Erythroblast (primary cell): ENCODE measurements at places on chromosomes 6 and 20.

DNA sequence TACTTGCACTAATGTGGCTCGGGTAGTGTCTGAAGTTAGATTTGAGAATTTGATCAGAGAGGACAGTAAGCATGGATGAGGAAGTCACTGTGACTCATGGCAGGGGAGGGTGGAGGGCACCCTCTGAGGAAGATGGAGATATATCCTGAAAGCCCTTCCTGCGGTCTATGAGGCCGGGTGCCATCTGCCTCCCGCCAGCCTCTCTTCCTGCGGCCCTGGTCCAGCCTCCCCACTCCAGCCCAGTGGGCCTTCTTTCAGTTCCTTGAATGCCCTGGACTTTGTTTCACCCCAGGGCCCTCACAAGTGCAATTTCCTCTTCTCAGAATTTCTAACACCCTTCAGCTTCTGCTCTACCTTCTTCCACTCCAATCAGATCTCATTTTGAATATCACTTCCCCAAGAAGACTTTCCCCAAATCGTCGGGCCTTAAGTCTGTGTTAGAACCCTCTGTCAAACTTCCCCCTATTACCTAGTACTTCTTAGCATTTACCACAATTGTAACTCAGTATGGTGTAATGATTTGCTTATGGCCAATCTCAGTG, 20.2 kb upstream of the TNFAIP3 start:
- DNase-seq, result peak; percentile 27

DNA sequence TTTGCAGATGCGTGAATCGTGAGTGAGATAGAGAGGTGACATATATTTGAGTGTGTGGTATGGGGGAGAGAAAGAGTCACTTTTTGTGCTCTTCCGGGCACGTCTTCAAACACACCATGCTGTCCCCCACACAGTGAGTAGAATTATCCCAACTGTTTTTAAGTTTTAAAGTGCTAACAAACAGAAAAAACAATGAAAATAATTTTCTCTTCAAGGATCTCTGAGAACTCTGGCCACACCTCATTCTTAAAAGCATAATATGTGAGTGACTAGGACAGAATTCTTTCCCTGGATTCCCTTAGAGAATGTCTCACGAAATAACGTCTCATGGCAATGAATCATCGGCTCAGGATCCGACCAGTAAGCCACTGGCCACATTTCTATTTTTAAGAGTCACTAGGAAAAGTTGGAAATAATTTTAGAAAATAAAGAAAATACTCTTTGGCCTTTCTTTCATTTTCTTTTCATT, 235.7 kb upstream of the ZNF217 start:
- peak; percentile 25 for DNase-seq

DNA sequence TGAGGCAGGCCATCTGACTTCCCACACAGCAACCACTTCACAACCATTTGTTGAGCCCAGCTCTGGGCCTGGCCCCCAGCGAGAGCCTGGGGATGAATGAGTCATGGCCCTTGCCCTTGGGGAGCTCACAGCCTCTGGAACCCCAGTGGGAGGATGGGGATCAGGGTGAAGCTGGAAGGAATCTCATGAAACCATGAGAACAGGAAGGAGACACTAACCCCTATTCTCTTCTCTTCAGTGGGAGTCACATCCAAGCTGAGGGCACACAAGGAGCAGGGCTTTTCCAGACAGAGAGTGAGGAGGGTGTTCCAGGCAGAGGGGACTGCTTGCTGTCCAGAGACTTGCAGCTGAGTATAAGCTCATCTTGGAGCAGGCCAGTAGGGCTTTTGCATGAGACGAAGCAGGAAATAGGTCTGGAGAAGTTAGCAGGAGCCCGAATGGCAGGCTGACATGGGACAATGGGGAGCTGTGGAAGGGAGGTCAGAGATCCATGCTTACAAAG, 7.5 kb downstream of the FOXS1 start:
- no peak for DNase-seq

- DNase-seq, result no peak
Observed at GRCh38 chr20:23341073-23341472, 9.5 kb upstream of the NXT1 start.

GRCh38 chr6:52790861-52791260, 12.8 kb downstream of the GSTA1 start:
- no peak for DNase-seq

DNA sequence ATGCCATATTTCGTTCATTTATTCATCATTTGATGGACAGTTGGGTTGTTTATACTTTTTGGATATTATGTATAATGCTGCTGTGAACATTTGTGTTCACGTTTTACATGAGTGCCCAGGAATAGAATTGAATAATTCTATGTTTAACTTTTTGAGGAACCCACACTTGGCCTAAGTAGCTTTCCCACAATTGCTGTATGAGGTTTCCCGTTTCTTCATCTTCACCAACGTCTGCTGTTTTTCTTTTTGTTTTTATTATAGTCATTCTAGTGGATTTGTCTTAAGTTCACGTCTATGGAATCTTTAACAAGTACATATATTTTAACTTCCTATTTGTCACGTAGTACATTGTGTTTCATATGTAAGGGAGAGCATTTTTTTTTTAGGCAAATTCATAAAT, 110.3 kb downstream of the JARID2 start:
- DNase-seq, result no peak

- peak; percentile 26 for DNase-seq
Observed at GRCh38 chr6:111796310-111796918, 76.8 kb downstream of the FYN start.

DNA sequence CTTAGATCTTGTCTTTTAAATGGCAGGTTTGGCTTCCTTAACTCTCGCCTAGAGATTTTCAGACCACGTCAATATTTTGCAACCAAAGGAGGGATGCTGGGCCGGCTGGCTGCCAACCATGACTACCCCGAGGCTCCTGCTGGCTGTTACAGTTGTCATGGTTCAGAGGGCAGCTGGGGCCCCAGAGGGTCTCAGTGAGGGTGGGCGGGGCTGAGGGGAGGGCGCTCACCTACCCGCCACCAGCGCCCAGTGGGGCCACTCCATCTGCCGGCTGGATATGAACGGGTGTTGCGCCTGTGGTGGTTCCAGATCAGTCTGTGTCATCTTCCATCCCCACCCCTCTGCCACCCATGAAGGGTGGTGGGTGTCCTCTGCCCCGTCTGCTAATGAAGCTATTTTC, 12.3 kb downstream of the GPR31 start:
- no peak for DNase-seq

- peak; percentile 93 for DNase-seq
Observed at GRCh38 chr6:30325873-30326525, 728 bp upstream of the TRIM39 start.

- no peak for DNase-seq
Observed at GRCh38 chr6:15811107-15811506, 148.3 kb upstream of the DTNBP1 start.

GRCh38 chr6:12158686-12159415, 131.3 kb upstream of the EDN1 start:
- no peak for DNase-seq

- no peak for DNase-seq
Observed at GRCh38 chr20:61771805-61772350, 293.8 kb downstream of the TAF4 start.

DNA sequence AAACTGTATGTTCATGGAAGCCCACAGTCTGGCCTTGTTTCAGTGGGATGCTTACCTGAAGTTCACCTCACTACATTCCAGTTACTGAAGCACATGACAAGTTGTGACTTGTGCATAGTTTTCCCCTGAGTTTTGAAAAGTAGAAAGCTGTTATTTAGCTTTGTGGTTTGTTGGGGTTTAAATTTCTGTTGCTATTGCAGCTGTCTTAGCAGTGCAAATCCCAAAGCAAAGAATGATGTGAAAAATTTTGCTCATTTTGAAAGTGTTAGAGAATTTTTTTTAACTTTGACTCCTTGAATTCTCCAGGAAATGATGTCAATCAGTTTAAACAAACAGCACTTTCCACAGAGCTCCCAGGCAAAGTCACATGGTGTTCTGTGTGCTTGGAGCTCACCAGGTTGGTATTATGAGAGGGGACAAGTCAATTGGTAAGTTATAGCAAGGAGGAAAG, 268.4 kb downstream of the ADGRG6 start:
- no peak for DNase-seq

DNA sequence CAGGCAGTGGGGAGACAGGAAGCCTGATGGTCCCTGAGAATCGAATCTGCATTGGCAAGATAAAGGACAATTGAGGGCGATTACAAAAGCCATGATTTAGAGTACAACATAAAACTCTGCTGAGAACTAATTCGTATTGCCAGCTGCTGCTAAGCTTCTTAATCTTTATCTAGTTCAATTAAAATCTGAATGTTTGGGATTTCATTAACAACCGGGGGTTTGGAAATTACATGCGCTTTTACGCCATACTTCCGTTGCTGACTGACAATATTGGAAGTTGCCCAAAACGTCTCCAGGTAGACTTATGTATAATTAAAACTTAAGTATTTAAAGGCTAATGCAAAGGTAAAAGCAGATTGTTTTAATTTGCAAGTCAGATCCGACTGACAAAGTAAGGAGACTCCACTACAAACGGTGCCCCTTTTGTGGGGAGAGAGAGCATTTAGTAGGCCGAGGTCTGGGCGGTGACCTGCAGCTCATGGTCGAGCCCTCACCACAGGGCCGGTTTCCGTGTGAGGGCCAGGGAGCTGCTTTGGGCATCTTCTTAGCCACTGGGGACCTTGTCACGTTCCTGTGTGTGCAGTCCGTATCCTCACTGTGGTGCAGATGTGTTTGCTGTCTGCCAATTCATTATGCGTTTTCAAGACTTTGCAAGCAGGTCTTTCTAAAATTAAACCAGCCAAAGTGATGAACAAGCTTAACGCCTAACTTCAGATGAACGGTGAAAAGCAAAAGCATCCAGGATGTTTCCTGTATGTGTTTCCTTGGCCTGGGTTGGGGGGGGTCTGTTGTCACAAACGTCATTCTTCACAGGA, 49.9 kb downstream of the CDH4 start:
- DNase-seq, result no peak

GRCh38 chr6:21396313-21396712, 197.2 kb upstream of the SOX4 start:
- DNase-seq, result no peak

- no peak for DNase-seq
Observed at GRCh38 chr20:50532221-50532620, 22.0 kb downstream of the PTPN1 start.

DNA sequence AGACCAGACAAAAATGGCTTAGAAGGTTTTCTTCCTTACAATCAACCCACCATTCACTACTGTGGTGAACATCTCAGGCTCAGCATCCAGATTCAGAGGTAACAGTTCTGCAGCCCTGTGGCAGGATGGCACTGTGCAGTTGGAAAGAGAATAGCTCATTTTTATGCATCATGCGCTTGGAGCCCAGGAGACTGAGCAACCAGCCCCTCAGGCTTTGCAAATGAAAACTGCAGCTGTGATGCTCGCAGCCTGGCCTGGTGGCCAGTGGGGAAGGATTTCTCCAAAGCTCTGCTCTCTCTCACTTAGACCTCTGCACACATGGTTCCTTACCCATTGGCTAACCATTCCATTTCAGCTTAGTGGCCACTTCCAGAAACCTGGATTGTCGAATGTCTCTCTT, 45.8 kb downstream of the GABRR2 start:
- no peak for DNase-seq

DNA sequence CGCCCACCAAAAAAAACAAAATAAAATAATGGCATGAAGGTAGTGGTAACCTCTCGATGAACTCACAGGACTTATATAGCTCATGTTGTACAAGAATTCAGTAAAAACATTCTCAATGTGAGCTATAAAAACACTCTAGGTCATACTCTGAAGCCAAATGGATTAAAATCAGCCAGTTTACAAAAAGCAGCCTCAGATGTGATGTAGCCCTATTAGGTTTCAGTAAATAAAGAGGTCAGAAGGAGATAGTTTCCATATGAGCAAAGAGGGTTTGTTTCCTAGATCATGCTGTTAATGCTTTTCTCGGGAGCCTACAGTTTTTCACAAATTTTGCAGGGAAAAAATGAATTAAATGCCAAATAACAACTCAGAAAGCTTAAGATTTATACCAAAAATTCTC, 319.5 kb upstream of the HSF2 start:
- no peak for DNase-seq

DNA sequence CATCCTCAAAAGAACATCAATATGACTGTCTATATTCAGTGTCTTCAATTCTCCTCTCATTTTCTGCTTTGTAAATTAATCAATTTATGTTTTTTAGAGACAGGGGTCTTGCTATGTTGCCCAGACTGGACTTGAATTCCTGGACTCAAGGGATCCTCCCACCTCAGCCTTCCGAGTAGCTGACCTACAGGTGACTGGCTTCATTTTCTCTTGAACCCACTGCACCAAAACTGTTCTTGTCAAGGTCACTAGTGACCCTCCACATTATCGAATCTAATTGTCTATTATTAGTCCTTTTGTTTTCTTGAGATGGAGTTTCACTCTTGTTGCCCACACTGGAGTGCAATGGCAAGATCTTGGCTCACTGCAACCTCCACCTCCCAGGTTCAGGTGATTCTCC, 3.7 kb downstream of the DNAAF9 start:
- no peak for DNase-seq
